ENCODE measurements at places on chromosomes 2 and 18.

- no peak for DNase-seq
These were observed 787 bp upstream of the TBR1 start for GRCh38 chr2:161415034-161415986.

DNA sequence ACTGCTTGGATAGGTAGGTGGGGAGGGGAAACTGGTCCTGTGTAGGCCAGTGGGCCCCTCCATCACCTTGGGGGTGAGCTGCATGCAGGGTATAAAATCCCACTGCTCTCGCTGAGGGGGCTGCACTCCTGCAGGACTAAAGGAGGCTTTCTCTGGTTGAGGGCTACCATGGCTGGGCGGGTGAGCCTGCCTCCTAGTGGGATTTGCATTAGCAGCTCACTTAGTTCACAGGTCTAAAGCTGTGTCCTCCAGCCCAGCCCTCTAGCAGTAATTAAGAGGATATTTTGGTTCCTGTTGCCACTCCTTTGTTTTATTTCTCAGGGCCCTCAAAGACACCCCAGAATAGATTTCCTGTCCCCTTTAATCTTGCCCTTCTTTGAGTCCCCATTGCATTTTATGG, 24.6 kb downstream of the TMEM127 start:
- no peak for DNase-seq

- no peak for DNase-seq
These were observed 21.2 kb downstream of the SCG2 start for GRCh38 chr2:223580951-223581350.

DNA sequence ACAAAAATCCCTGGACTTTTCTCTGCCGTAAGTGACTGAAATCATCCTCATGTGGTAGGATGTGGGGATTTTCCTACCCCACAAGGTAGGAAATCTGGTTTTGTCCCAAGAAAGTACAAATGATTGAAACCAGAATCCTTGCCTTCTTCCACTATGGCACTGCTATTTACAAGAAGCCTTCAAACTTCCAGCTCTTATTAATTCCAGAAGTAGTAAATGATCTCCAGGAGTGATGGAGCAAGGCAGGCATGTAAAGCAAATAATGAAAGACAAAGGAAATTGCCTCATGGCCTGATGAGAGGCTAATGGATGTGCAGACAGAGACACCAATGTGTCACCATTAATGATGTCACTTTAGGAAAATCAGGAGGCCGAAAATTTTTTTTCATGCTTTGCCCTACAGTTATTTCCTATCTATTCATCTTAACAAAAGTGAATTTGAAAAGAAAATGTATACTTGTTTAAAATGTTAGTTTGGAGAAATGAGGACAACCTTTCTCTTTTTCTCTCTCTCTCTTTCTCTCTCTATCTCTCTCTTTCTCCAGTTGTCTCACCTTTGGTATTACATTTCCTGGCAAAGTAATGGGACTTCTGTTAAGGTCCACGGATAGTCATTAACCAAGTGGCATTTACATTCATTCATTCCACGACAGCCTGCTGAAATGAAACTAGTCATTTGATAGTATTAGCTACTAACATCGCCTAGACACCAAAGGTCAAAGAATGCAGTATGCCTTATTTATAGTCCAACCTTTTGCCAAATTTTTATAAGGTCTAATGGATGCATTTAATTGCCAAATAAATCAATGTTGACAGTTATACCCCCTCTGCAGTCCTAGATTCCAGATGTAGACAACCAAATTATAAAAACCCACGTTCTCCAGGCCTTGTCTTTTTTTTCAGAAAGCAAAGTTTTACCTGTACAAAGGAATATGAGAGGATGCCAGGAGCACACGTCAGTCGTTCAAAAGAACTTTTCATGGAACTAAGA, 5.0 kb upstream of the EVA1A start:
- no peak for DNase-seq

GRCh38 chr2:17373041-17373440, 145.2 kb downstream of the RAD51AP2 start:
- DNase-seq: no peak

DNA sequence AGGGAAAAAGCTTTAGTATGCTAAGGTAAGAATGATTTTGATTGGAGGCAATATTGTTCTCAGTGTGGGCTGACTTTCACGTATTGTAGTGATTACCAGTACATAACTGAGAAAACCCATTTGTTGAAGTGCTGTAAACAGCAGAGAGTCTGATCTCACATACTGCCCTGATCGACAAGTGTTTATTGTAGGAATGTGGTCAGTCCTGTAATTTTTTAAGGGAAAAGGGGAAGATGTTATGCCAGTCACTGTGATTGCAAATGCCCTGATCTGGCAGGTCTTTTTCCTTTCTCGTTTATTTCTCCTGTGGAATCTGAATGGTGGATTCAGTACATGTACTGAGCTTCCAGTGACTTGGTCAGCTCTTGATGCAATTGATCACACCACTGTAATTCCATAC, 11.5 kb downstream of the SPATS2L start:
- DNase-seq: no peak
